ENCODE measurements at places on chromosomes 7 and 10. TPM values are rescaled to one million over a fixed set of nuclear protein-coding genes. Genes with fewer than 3 reads are reported as not detected.

The PON1 gene
- not detected for total RNA-seq

The UPK3BL2 gene
- 1.7 TPM for total RNA-seq

The FAM237B gene
- total RNA-seq: not detected

The CALHM1 gene
- not detected for total RNA-seq

The COBL gene
- 0.09 TPM for total RNA-seq

The RNF133 gene
- 0.14 TPM for total RNA-seq

The ABCC2 gene
- 1.6 TPM for total RNA-seq

The ARHGEF5 gene
- total RNA-seq: 0.71 TPM

The GIMAP2 gene
- total RNA-seq: 0.55 TPM

The ASB4 gene
- under 0.01 TPM for total RNA-seq

The ZP3 gene
- 2.1 TPM for total RNA-seq

The ATRNL1 gene
- 0.18 TPM for total RNA-seq

The CYP3A4 gene
- not detected for total RNA-seq

The LRMDA gene
- total RNA-seq: 1.1 TPM

The GIMAP7 gene
- 0.09 TPM for total RNA-seq

The TMEM196 gene
- total RNA-seq: not detected

The CXCL12 gene
- total RNA-seq: 135 TPM

The SLC39A12 gene
- total RNA-seq: not detected

The NKX1-2 gene
- total RNA-seq: not detected

The PARD3 gene
- total RNA-seq: 50.8 TPM

The NAT16 gene
- not detected for total RNA-seq

The PNLIPRP2 gene
- total RNA-seq: not detected

The RPP30 gene
- 35.6 TPM for total RNA-seq

The IGFBP1 gene
- 0.14 TPM for total RNA-seq

The CD36 gene
- total RNA-seq: 24.7 TPM

The TSPAN15 gene
- total RNA-seq: 0.85 TPM

The CYP2C19 gene
- total RNA-seq: not detected

The FGL2 gene
- total RNA-seq: 58.2 TPM

The RSPH10B gene
- 0.09 TPM for total RNA-seq

The ANKRD61 gene
- not detected for total RNA-seq

The FBXW4 gene
- 45.7 TPM for total RNA-seq

The RAB19 gene
- total RNA-seq: not detected

The COL13A1 gene
- 20.3 TPM for total RNA-seq

The CLCN1 gene
- total RNA-seq: 0.14 TPM

The CLIP2 gene
- total RNA-seq: 41.8 TPM

The SRRM3 gene
- 2.0 TPM for total RNA-seq

The COG5 gene
- 28.8 TPM for total RNA-seq

The TEX36 gene
- not detected for total RNA-seq

The IKZF1 gene
- not detected for total RNA-seq

The NACAD gene
- total RNA-seq: 0.83 TPM

The ANKIB1 gene
- total RNA-seq: 56.4 TPM

The MYO3A gene
- total RNA-seq: not detected

The MMP21 gene
- total RNA-seq: under 0.01 TPM

The CLDN3 gene
- not detected for total RNA-seq

The GATA3 gene
- total RNA-seq: not detected

The LIPK gene
- not detected for total RNA-seq
